Activated CD8-positive, alpha-beta memory T cell treated with anti-CD3 and anti-CD28 coated beads for 48 hours (primary cell): ENCODE measurements at places on chromosomes 4 and X.
A peak's percentile ranks its signal among the peaks of the same experiment; 100 is the strongest.

DNA sequence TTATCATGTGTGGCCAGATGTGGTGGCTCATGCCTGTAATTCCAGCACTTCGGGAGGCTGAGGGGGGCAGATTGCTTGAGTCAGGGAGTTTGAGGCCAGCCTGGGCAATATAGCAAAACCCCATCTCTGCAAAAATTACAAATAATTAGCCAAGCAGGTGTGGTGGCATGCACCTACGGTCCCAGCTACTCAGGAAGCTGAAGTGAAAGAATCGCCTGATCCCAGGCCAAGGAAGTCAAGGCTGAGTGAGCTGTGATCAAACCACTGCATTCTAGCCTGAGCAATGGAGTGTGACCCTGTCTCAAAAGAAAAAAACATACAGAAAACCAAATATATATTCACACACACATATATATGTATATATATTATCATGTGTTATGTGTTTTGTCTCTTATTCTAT, 15.0 kb downstream of the APELA start:
- no peak for DNase-seq

DNA sequence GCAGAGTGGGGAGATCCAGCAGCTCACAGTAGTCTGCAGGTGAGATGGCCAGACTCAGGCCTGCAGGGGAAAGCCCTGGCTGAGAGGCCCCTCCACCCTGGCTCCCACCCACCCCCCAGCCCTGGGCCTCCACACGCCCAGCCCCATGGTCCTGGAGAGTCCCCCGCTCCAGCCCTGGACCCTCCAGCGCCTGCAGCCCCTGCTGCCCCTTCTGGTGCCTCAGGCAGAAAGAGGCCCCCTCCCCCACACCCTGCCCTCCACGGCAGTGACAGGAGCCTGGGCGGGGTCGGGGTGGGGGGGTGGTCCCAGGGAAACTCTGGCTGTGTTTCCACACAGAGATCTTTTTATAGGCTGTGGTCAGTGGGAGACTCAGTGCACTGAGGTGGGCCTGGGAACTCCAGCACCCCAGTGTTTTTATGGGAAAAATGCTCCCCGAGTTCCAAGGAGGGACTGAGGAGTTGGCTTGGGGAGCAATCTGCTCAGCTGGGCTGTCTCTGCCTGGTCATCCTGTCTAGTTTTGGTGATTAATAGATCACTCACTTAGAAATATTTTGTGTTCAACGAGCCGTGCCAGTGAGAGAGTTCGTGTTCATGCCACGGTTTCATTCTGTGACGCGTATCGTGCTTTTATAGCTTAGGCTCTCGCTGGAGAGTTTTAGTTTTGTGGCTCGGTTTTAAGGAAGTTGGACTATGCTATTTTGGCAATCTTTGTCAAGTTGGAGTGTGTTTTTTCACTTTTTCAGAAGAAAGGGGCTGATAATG, 53.1 kb upstream of the HGFAC start:
- DNase-seq: no peak

DNA sequence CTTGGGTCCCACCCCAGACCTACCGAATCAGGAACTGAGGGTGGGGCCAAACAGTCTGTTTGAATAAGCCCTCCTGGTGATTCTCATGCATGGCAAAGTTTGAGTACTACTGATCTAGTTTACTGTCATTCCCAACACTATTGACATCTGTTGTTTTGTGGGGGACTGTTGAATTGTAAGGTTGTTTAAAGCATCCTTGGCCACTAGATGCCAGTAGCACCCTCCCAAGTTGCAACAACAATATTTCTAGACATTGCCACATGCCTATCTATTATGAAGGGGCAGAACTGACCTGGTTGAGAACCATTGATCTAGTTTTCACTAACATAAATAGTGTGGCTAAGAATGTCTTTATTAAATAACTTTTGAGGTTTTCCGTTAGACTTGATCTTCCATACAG, 15.1 kb downstream of the TAF9B start:
- DNase-seq: no peak

GRCh38 chr4:136800248-136800647, 732.0 kb downstream of the PCDH18 start:
- no peak for DNase-seq

- no peak for DNase-seq
Measured at GRCh38 chrX:68284281-68284904, 148.9 kb downstream of the OPHN1 start.

GRCh38 chrX:10554612-10555270, 65.6 kb downstream of the MID1 start:
- DNase-seq: no peak

- DNase-seq: no peak
Measured at GRCh38 chr4:75557696-75558095, 1.8 kb downstream of the ODAPH start.

DNA sequence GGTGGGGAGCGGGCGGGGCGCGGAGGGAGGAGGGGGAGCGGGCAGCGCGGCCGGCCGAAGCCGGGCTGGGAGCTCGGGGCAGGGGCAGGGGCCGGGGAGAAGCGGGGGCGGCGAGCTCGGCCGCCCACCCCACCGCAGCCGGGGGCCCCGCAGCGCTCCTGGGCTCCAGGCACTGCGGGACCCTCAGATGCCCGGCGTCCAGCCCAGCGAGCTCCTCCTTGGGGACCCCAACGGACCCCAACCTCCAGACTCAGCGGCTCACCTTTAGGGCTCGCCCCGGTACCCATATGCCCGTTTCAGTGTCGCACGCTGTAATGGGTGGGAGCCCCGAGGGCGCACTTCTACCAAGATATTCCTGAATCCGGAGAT, 357 bp upstream of the ADGRG2 start:
- DNase-seq: no peak

DNA sequence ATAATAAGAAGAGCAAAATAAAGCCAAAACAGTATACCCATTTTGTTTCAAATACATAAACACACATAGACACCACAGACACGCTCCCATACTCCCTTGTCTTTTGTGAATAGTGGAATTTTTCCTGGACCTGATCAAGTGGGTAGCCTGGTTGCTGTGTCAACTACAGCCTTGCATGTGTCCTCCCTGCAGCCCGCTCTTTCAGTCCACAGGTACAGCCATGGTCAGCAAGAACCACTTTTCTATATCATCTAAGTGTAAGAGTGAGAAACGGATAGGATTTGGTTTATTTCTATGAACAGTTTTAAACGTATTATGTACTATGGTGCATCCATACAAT, 9.8 kb downstream of the PWWP3B start:
- DNase-seq: no peak

- DNase-seq: no peak
Measured at GRCh38 chr4:110104661-110105060, 93.8 kb downstream of the ELOVL6 start.

GRCh38 chr4:8593264-8594096, 915 bp downstream of the CPZ start:
- DNase-seq: no peak

DNA sequence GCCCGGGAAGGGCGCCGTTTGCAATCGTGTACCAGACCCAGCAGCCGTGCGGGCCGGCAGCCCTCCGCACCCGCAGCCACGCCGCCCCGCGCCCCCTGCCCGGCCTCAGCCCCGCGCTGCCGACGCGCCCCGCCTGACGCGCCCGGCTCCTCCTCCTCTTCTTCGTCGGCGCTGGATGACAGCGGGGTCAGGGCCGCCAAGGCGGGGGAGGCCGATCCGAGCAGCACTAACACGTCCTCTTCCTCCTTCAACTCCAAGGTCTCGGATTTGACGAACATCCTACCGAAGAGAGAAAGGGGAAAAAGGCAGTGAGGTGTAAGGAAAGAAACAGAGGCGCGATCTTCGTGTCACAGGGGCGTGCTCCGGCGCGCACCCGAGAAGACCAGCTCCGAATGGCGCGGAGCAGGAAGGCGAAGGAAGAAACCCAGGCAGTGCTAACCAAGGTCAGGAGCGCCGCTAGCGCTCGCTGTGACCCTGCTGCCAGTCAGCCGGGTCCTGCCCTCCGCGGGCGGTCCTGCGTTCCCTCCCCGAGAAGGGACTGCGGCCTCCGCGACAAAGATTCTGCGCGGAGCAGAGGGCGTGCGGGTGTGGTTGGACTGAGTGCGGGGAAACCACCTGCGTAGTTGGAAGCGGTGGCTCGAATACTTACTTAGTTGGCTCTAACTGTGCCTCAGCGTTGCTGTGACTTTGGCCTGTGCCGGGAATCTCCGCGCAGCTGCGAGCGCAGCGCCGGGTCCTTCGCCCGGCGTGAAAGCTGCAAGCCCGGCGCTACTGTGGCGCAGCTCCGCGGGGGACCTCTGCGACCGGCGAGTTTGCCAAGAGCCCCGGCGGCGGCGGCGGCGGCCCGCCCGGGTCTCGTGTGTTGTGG, 548 bp downstream of the NEUROG2 start:
- peak; percentile 12 for DNase-seq
